ENCODE measurements at places on chromosomes 12 and 14. TPM values are rescaled to one million over a fixed set of nuclear protein-coding genes. Genes with fewer than 3 reads are reported as not detected.

GRCh38 chr14:66359500-66359899 lies 126.7 kb upstream of the CCDC196 start:
- peak; percentile 16 for DNase-seq

DNA sequence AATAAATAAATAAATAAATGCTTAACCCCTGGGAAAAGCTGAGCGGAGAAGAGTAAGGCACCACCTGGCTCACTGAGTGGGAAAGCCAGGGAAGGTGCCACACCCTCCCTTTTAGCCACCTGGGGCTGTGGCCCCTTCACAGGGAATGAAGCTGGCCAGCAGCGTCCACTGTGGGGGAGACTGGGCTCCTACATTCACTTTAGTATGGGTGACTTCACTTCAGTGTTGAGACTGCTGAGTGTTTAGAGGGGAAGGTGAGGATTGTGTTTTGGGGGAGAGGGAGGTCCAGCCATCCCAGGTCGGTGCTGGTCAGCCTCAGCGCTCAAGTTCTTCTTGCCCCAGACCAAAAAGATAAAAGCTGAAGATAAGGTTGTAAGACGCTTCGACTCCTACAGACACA lies 1.6 kb downstream of the NAB2 start:
- no peak for DNase-seq

DNA sequence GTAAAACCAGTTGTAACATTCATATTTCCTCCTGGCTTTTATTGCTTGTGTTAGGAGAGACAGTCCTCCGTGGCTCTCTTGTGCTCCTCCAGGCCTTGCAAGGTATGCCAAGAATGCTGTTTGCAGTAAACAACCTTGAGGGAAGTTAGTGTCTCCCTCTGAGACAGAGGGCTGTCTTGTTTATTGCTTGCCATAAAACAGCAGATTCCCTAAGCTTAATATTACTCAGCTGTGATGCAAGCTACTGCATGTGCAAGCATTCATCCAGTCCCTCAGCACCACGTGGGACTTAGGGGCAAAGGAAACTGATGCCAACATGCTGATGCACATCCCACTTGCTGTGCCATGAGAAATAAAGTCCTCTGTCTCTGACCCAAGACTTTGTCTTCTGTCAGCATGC lies 6.6 kb downstream of the POMT2 start:
- DNase-seq = no peak

GRCh38 chr14:101985957-101986356 lies 21.6 kb downstream of the DYNC1H1 start:
- no peak for DNase-seq

DNA sequence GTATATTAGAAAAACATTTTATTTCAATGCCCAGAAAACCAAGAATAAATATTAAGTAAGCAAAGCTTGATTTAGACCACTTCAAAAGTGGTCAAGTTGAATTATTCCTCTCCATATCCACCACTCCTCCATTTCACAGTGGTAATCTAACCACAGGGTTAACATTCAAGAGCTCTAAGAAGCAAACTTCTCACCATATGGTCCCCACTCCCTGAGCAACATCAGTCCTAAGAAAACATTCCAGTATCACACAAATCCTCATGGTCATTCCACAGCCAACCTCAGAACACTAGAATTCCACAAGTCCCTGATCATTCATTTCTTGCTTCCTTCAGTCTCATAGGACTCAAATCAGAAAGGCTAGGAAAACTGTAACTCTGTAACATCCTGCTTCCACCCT lies 47.9 kb downstream of the ST8SIA1 start:
- DNase-seq = no peak

GRCh38 chr14:22610931-22611330 lies 12.8 kb downstream of the ABHD4 start:
- DNase-seq = no peak

- DNase-seq = peak; percentile 18
Observed at GRCh38 chr12:121668750-121669520, 519 bp downstream of the MORN3 start.

DNA sequence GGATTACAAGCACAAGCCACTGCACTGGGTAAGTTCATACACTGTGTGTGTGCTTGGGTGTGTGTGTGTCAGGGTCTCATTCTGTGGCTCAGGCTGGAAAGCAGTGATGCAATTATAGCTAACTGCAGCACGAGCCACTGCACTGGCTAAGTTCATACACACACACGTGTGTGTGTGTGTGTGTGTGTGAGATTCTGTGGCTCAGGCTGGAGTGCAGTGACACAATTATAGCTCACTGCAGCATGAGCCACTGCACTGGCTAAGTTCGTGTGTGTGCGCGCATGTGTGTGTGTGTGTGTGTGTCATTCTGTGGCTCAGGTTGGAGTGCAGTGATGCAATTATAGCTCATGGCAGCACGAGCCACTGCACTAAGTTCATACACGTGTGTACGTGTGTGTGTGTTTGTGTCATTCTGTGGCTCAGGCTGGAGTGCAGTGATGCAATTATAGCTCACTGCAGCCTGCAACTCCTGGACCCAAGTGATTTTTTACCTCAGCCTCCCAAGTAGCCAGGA lies 85.4 kb downstream of the HECTD1 start:
- DNase-seq = no peak

DNA sequence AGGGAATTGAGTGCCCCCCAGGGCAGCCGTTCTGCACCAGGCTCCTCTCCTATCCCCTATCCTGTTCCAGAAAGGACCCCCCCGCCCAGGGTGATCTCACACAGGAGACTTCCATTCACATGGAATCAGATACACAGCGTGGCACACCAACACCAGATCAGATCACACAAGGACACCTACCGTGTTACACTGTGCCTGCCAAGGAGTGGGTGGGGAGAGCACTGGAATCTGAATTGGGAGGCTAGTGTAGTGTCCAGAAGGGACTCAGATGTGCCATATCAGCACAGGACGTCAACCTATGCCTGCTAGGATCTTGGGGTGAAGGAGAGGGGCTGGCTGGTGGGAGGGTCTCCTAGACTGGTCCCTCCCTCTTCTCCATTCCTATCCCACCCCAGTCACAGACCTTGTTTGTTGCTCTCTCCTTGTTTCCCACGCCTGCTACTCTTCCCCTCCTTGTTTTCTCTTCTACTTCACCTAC lies 2.3 kb downstream of the PTMS start:
- DNase-seq = no peak

ERP27 gene
- 33.4 TPM for total RNA-seq

MYL6B gene
- total RNA-seq = 120 TPM

GRIN2B gene
- total RNA-seq = not detected
